ENCODE measurements at places on chromosomes 16 and 17. TPM values are rescaled to one million over a fixed set of nuclear protein-coding genes. Genes with fewer than 3 reads are reported as not detected.

The GPATCH8 gene
- 18.6 TPM for total RNA-seq

The C16orf92 gene
- total RNA-seq = not detected

The AATK gene
- 0.94 TPM for total RNA-seq

The MPV17L gene
- total RNA-seq = not detected

The FBRS gene
- 25.1 TPM for total RNA-seq

The GP2 gene
- total RNA-seq = not detected

The CLDN9 gene
- 0.36 TPM for total RNA-seq

The CDT1 gene
- total RNA-seq = 0.16 TPM

The SHCBP1 gene
- total RNA-seq = 0.88 TPM

The ATP2C2 gene
- not detected for total RNA-seq

The CRYBA1 gene
- not detected for total RNA-seq

The ASPSCR1 gene
- total RNA-seq = 21.8 TPM

- DNase-seq = no peak
Observed at GRCh38 chr17:79937391-79938335, 98.0 kb downstream of the TBC1D16 start.

DNA sequence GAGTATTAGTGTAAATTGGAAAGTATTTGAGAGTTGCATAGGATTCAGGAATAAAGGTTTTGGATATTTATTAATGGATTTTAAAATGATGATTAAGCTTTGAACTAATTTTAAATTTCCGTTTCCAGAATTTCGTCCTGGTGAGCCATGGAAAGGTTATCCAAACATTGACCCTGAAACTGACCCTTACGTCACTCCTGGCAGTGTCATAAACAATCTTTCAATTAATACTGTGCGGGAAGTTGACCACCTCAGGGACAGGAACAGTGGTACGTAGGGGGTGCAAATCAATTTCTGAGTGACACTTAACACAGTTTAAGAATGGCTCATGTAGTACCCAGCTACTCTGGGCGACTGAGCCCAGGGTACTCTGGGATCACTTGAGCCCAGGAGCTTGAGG lies 29.1 kb upstream of the SLC5A11 start:
- DNase-seq = no peak

GRCh38 chr16:81403601-81404391 lies 40.8 kb upstream of the CMIP start:
- peak; percentile 78 for DNase-seq

DNA sequence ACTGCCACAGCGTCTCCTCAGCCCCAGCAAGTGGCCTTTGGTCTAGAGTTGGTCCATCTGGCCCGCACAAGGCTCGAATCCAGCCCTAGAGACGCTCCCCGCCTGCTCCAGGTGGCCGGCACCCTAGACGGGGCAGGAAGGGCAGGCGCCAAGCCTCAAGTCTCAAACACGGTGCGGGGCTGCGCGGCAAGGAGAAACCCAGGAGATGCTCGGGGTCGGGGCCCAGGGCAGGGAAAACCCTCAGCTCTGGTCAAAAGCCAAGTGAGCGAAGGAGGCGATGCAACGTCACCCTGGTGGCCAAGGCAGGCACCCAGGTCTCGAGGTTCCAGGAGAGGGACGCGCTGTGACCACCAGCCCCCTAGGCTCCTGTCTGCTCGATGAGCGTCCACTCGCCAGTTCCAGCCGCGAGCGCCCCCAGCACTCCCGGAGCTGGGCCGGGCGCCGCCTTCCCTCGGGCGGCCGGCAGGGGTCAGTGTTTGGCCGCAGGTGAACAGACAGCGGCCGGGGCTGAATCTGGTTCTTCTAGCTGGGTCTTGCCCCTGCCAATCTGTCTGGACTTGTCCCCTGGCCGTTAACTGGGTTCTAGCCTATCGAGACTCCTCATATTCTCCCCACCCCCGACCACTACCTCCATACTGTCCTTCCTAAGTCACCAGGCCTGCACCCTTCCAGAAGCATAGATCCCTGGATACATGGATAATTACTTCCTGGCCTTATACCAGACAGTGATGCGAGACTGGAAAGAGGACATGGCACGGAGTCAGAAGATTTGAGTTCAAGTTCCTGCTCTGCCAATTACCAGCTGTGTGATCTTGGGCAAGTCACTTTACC lies 44.0 kb downstream of the PRAC1 start:
- peak; percentile 58 for DNase-seq

DNA sequence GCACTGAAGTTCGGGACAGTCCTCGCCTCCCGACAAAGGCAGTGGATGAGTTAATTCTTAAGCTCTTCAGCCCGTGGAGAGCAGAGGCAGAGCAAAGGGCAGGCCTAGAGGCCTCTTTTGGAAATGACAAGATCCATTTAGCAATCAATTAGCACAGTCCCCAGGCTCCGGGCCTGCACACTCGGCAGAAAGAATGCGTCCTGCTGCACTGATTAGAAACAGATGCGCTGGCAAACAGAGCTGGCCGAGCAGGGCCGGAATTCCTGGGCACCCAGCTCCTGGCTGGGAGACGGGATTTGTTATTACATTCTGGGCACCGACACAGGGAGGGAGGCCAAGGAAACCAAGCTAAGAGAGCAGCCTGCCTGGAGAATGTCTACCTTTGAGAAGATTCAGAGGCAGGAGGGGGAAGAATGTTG lies 162.9 kb downstream of the COPRS start:
- DNase-seq = peak; percentile 81

GRCh38 chr17:57604771-57605674 lies 140.1 kb downstream of the CCDC182 start:
- peak; percentile 95 for DNase-seq

- no peak for DNase-seq
Observed at GRCh38 chr17:58273453-58274104, 7.2 kb downstream of the MPO start.

GRCh38 chr16:15765880-15766279 lies 90.9 kb downstream of the MYH11 start:
- peak; percentile 86 for DNase-seq

GRCh38 chr17:19359856-19360255 lies 2.7 kb downstream of the B9D1 start:
- DNase-seq = no peak

GRCh38 chr17:39640591-39641031 lies 3.7 kb downstream of the STARD3 start:
- no peak for DNase-seq

DNA sequence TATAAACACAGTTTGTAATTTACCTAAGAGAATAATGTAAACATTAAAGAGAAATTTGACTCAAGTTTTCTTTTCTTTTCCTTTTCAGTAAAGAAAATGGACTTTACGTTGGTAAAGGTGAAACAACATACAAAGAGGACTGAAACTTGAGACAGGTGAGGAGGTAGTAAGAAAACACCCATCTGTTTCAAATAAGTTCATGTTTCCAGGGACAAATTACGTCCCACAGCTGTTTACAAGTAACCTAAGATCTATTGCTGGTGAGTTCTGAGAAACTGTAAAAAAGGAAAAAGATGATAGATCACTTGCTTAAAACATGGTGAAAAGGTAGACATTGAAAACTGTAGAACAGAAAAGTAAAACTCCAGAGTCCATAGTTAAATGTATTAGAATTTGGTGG lies 4.8 kb upstream of the ABCA5 start:
- DNase-seq = peak; percentile 1

- DNase-seq = no peak
Observed at GRCh38 chr17:60941571-60941970, 263.9 kb downstream of the BCAS3 start.

DNA sequence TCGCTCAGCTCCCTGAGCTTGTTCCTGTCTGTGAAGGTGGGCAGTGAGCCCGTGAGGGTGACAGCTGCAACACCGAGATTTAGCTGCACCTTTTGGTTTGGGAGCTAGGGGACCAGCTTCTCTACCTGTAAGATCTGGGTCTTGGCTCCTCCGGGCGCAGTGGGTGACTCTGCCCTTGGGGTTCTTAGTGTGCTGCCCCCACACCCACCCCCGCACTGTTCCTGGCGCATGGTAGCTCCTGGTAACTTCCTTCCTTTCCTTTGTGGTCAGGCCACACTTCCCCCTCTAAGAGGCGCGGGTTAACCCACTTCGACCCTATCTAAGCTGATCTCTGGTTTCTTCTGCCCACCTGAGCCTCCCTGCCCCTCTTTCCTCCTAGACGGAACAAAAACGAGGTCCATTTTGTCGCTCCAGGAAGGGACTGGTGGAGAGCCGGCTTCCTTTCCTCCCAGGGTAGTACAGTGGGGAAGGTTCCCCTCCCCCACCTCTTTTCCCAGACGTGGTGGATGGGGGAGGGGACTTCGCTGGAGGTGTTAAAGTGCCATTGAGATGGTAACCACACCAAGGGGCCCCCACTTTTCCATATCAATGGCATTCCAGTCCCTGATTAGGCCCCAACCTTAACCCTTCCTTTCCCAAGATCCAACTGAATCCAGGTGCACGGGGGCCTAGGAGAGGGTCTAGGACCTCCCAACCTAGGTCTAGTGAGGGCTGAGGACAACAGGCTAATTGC lies 4.6 kb upstream of the CLDN9 start:
- DNase-seq = no peak

DNA sequence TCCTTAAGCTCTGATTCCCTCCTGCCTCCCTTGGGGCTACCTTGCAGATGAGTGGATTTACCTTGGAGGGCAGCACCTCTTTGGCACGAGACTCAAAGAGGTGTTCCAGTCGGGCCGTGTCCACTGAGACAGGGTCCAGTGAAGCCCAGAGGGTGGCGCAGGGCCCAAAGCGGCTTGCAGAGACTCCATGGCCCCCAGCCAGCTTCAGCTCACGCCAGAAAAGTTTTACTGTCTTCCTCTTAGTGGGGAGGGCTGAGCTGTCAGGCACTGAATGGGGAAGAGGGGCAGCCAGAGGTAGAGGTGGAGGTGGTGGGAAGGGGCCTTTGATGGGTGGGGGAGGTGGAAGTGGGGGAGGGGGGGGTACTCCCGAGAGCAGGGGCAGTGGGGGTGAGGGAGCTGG lies 6.7 kb downstream of the TMEM208 start:
- no peak for DNase-seq

DNA sequence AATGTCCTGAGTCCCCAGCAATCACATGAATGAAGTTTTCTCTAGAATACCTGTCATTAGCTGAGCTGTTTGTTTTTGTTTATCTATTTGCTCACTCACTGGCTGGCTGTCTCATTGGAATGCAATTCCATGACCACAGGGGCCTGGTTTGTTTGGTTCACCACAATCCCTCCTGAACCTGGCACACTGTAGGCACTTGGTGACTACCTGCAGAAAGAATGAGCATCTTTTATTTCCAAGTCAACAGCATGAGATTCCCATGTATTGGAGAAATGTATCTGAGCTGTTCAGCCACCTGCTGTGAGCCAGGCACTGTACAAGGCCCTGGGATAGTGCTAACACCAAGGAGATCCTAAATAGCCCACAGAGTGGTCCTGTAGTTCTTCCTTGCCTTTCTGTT lies 345.1 kb downstream of the XYLT1 start:
- DNase-seq = no peak

DNA sequence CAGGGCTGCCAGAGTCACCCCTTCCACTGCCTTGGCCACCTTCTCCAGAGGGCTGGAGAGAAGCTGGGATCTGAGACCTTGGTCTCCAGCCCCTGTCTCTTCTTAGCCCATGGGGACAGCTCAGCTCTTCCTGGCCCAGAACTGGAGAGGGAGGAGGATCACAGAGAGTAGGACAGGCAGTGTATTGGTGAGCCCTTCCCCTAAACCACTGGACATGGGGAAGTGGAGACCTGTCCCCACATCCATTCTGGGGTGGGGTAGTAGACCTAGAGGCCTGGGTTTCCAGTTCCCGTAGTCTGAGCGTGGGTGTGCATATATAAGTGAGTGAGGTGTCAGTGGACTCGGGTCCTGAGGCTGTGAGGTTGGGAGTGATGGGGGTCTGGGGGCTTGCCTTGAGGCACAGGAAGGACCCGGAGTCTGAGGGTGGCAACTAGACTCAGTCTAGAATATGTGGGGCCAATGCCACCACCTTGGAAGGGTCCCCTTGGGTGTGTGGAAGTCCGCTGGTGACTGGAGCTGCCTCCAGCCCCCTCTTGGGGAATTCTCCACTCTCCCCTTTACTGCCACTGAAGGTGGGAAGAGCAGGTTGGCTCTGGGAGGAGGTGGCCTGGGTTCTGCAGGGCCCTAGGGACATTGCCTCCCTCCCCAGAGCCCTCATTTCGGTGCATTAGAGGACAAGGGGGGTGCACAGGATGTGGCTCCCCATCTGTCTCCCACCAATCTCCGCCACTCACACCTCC lies 19.9 kb downstream of the GJD3 start:
- no peak for DNase-seq

DNA sequence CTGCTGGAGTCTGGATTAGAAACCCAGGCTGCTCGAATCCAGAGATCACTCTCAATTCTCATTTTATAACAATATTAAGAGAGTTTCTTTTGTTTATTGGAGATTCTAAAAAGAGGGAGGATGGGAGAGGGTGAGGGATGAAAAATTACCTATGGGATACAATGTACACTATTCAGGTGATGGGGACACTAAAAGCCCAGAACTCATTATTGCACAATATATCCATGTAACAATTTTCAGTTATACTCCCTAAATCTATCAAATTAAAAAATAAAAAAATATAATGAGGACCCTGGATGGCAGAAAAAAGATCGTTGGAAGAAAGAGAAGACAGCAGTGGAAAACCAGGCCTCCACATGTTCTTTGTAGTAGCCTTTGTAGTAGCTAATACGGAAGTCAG lies 100.8 kb downstream of the CNTNAP4 start:
- no peak for DNase-seq

- DNase-seq = peak; percentile 94
Observed at GRCh38 chr17:43388359-43389045, 10.3 kb upstream of the ARL4D start.

DNA sequence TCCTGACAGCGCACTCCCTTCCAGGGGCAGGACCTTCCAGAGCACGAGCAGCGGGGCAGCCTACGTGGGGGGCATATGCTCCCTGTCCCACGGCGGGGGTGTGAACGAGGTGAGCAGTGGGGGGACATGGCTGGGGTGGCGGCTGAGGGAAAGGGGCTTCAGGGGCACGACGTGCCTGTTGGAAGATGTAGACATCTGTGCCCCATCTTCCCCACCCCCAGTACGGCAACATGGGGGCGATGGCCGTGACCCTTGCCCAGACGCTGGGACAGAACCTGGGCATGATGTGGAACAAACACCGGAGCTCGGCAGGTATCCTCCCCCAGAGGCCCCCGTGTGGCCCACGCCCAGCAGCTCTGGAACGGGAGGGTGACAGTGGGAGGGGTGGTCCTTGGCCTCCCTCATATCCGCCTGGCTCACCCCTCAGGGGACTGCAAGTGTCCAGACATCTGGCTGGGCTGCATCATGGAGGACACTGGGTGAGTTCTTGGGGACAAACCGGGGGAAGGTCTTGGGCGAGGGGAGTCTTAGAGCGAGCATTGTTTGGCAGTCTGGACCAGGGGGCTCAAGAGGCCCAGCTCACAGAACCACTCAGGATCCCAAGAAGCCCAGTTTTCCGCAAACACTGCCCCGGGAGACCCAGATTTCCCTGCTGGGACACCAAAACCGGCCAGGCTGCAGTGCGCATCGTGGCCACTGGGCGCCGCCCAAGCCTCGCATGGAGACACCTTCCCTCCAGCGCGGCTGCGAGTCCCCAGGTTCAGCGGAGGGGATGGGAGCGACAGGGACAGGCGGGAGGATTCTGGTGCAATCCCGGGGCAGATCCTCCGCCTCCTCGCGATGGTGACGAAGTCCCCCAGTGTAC lies 15.7 kb downstream of the ADAM11 start:
- peak; percentile 84 for DNase-seq

GRCh38 chr16:19822533-19822932 lies 62.1 kb downstream of the GPRC5B start:
- DNase-seq = no peak

GRCh38 chr16:75188832-75189477 lies 18.0 kb downstream of the CTRB2 start:
- DNase-seq = no peak

- no peak for DNase-seq
Observed at GRCh38 chr17:14094676-14095601, 25.6 kb downstream of the COX10 start.

GRCh38 chr17:28047806-28048205 lies 5.3 kb downstream of the NLK start:
- no peak for DNase-seq
